ENCODE measurements at places on chromosomes 2 and 18.
A peak's percentile ranks its signal among the peaks of the same experiment; 100 is the strongest.

DNA sequence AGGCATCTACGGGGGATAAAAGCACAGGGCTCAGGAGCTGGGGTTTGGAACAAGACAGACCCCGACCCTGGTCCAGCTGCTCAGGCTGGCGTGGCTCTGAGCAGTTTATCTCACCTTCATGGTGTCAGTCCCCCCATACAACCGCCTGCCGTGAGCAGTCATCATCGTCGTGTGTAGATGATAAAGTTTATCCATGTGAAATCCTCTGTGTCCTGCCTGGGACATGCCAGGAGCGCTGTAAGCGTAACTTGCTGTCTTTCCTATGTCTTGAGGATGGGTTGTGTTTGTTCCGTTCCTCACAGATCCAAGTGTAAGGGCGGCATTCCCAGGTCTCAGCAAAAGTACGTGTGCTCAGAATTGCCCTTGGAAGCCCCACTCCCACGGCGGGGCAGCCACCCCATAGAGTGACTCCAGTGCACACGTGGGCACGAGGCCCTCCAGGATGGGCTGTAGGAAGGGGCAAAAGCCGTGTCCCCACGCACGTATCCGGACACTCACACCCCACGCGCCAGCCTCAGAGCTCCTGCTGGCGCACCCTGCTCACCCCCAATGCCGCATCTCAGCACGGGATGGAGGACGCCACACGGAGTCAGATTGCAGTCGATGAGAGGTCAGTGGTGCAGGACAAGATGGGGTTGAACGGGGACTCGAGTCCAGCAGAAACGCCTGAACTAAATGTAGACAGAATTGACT lies 50.9 kb downstream of the ADI1 start:
- no peak for DNase-seq

DNA sequence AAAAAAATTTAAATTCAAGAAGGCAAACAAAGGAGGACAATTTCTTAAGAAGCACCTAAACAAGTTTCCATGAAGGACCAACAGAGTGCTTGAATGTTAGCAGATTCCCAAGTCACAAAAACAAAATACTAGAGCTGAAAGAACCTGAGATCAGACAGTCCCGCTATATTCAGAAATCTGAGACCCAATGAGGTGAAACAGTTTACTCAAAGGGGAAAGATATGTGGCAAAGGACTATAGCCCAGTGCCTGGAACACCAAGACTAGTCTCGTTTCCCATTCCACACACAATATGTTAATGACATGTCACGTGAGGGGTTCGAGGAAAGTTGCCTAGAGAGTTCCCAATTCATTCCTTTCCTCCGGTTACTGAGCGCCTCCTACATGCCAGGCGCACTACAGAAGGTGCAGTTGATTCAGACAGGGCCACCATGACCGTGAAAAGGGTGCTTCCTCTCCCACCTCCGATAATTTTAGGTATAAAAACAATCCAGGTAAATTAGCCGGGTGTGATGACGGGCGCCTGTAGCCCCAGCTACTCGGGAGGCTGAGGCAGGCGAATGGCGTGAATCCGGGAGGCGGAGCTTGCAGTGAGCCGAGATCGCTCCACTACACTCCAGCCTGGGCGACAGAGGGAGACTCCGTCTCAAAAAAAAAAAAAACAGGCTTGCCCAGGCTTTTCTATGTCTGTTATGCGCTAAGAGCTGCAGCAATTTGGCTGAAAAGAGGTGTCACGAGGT lies 617 bp downstream of the SRBD1 start:
- DNase-seq: peak; percentile 65

GRCh38 chr18:45103319-45104048 lies 422.8 kb downstream of the SETBP1 start:
- no peak for DNase-seq

GRCh38 chr2:188788621-188789020 lies 185.6 kb upstream of the COL3A1 start:
- peak; percentile 89 for DNase-seq

DNA sequence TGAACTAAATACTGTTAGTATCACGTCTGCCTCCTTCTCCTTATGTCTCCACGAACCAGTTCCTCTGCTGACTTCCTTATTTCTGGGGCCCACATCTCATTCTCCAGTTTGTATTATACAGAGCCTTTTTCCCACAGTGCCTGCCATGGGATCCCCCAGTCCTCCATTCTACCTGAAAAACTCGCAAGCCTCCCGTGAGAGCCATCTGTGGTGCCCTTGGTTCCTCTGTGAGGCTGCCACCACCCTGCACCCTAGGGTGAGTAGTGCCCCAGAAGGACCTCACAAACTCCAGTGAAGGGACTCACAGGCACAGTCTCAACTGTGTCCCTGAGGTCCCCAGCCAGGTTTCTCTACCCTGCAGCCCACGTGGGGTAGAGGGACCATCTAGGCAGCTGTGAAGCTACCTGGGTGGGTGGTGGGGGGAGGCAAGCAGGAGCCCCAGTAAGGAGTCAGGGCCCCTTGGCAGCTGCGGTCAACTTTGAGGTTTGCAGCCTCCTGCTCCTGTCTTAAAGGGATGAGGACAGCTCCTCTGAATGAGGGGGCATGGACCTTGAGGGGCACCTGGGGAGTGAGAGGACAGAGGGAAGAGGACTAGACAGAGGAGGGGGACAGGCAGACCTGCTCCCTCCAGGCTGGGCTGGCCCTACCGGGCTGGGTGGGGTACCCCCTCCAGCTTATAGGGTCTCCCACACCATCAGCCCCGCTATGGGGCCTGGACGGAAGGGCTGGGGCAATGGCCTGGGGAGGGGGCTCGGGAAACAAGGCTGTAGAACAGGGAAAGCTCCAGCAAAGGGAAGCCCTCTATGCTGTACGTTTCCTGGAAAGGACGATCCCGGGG lies 1.0 kb downstream of the PSTPIP2 start:
- peak; percentile 36 for DNase-seq

- no peak for DNase-seq
These were observed 81.7 kb downstream of the BCL2L11 start for GRCh38 chr2:111202266-111203040.

DNA sequence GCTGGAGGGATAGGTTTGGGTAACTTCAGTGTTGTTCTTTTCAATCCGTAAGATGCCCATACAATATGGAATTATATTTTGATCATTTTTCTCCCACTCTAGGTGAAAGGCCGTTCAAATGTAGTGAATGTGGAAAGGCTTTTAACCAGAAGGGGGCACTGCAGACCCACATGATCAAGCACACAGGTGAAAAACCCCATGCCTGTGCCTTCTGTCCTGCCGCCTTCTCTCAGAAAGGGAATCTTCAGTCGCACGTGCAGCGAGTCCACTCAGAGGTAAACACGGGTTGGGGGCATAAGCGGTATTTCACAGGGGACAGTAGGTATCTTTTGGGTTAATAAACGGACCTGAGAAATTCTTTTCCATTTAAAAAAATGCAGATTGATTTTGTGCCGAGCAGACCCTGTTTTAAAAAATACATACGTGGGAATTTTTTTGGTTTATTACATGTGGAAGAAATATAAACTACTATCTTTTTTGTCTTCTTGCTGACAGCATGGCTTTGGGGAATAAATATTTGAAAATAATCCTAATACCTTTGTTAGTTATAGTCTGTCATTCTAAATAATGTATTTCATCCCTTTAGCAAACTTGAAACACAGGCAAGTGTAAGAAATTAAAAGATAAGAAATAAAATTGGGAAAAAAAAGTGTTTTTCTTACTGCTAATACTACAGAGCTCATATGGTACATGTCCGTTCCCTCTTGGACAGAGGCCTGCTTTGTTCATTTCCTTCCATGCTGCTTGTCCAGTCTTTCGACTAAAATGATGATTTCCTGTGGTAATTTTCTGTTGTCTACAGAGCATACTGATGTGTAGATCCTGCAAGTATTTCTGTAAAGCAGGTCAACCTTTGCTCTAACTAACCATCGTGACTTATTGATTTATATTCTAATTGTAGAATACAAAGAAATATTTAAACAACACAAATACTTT lies 53.3 kb downstream of the ZNF236 start:
- DNase-seq: peak; percentile 12

- peak; percentile 49 for DNase-seq
These were observed 54.1 kb downstream of the FIGN start for GRCh38 chr2:163681745-163682144.

GRCh38 chr2:201950606-201951005 lies 83.0 kb upstream of the FZD7 start:
- DNase-seq: no peak

GRCh38 chr18:66727991-66728390 lies 124.1 kb upstream of the CDH19 start:
- no peak for DNase-seq

DNA sequence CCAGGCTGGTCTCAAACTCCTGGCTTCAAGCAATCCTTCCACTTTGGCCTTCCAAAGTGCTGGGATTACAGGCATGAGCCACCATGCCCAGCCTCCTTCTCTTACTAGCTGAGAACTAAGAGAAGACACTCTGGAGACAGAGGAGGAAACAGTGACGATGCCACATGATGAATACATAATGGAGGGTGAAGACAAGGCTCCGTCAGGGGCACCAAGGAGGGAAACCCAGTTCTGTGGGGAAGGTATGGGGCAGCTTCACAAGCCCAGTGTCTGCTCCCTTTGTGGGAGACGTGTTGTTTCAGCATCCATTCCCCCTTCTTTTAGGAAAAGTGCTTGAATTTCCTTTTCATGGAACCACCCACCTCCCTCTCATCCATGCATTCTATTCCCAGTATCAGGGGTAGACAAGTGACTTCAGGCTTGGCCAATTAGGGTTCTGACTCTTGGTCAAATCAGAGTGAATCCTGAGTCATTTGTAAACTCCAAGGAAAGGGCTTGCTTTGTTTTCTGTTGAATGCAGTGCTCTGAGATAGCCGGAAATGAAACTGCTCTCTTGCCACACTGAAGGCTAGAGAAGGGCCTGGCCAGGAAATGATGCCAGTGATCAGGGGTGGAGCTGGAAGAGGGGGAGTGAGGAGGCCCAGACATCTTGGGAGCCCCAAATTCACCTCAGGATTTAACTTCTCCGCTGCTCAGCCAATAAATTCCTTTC lies 23.7 kb downstream of the TMEM127 start:
- DNase-seq: no peak

GRCh38 chr2:9094117-9094516 lies 90.6 kb upstream of the MBOAT2 start:
- DNase-seq: no peak

DNA sequence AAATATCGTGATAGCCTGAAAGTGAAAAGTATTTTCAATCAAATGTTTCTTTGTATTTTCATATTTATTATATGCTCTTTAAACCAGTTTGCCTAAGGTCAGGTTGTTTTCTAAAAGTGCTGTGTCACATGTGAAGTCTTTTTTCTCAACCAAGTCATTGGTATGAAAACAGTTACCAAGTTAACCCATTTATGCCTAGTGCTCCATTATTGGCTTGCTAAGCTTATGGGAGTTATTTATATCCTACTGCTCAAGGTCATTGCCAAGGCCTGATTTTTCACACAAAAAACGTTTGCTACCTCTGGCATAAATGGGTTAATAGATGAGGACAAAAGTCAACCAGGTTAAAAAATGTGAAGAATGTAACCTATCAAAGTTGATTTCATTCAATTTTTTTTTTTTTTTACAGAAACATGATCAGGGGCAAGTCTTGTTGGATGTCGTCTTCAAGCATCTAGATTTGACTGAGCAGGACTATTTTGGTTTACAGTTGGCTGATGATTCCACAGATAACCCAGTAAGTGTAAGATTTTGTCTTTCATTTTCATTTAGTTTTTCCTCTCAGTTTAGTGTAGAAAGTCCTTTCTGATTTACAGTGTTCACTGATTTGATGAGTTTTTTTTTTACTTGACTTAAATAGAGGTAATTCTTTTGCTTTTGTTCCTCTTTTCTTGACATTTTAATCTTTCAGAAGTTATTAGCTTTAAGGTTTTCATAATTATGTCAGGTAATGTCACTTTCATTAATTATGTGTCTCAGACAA lies 102.6 kb downstream of the PTPN4 start:
- DNase-seq: no peak

DNA sequence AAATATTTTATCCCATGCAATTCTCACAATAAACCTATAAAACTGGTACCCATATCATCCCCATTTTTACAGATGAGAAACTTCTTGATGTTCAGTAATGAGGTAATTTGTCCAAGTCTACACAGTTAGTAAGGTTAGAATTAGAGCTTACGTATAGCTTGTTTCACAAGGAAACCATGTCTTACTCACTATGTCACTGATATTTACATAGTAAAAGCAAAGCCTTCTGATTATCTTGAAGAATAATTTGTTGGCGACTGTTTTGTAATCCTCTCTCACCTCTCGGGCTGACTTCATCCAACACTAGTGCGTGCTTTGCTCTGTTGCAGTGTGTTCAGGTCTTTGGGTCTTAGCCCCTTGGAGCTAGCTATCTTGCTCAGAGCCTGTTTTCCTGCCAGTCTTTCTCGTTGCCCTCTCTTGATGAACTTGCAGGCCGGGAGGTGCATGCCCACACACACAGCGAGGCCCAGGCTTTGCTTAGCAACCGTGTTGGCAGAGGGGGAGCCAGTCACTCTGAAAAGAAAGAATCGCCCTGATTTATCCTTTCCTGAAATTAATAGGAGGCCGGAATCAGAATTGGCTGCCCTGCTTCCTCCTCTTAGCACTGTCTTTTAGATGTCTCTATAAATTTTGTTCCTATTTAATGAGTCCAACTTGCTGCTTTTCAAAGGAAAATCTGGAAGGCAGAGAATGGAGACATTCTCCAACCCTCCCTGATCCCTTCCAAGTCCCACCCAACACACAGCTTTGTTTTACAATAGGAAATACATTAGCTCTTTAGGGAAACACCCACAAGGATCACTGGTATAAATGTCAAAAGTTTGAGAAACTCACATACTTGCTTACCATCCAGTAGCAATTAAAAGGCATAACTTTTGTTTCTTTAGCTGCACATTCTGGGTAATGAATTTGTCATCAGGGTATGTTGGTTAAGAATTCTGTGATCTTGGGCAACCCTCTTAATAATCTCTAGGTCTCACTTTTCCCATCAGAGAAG lies 97.6 kb upstream of the SEC11C start:
- no peak for DNase-seq

DNA sequence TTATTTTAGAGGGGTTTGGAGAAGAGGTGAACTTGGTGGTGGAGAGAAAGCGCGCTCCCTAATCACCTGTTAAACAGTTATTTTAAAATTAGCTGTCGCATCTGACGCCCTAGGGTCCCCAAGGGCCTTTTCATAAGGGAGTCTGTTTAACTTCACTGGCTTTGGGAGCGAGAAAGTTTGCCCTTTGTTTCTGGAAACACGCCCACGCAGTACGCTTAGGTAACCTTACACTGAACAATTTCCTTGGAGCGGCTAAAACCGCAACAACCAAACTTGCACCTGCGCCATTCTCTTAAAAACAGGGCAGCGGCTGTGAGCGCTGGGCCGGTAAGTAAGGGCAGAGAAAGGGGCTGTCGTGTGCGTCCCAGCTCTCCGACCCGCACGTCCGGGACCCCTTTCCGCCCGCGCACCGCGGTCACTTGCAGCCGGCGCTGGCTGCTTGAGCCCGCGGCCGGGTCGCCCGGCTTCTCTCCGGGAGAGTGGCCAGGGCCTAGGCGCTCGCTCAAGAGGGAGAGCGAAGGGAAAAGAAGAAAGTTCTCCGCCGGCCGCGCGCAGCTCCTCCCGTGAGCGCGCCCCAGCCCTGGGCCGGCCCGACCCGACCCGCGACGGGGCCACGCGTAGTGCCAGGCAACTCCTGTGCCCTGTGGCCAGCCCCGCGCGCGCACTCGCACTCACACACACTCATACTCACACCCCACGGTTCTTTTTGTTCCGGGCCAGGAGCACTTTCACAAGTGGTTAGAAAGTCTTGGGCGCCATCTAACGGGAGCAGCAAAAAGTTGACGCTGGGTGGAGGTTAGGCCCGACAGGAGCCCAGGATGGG lies 19.2 kb downstream of the POU3F3 start:
- peak; percentile 66 for DNase-seq

- peak; percentile 87 for DNase-seq
These were observed 103.0 kb downstream of the HNRNPLL start for GRCh38 chr2:38499548-38500282.

GRCh38 chr2:178115271-178115670 lies 3.0 kb downstream of the RBM45 start:
- DNase-seq: no peak

GRCh38 chr18:63317982-63318888 lies 1.3 kb downstream of the BCL2 start:
- no peak for DNase-seq
